Activated CD4-positive, CD25-positive, alpha-beta regulatory T cell treated with anti-CD3 and anti-CD28 coated beads, Interleukin-2, amount 50 U/mL, for 24 hours (primary cell): ENCODE measurements at places on chromosomes 4 and X.

DNA sequence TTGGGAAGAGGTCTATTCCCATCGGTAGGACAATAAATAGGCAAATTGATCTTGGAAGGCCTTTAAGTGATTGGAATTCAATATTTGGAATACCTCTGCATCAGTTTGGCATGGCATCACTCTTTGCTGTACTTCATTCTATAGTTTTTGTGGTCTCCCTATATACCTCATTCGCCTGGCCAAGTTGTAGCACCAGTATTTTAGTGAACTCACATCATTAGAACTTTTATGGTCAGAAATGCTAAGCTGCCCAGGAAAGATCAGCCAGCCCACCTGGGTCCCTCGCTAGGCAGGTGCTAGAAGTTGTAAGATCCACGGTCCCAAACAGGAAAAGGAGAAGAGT is 40.3 kb downstream of the ZCCHC13 start:
- ATAC-seq = no peak

DNA sequence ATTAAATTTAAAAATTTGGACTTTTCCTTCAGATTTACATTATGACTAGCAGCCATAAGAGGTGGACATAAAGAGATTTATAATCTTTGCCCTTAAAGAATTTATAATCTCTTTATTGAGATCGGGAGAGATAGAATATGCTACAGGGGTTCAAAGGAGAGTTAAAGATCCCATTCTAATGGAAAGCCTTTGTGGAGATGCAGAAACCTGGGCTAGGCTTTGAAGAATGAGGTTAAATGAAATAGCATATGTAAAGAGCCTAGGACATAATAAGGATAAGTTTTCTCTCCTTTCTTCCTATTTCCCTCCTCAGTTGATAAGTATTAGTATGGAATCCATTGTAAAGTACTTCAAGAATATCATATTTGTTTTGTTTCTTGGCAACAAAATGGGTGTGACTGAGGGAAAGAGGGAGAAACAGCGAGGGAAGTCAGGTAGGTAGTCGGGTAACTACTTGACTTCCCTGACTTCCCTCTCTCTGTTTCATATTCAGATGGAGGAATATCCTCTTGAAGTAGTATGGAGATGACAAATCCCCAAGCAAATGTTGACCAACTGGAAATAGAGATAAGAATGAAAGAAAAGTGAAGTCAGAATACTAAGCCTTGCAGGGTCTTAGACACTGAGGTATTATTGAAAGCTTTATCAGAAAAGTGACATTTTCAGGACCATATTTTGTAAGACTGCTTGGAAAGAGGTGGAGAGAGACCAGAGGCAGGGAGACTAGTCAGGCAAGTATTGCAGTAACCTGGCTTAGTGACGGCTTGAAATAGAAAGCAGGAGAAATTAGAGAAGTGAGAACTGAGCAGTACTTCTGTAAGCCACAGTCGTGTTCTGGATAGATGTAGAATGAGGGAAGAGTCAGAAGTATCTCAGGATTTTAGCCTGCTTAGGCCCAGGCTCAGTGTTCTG is 82.9 kb downstream of the PDLIM5 start:
- no peak for ATAC-seq

GRCh38 chr4:159015841-159016240 is 87.0 kb upstream of the RAPGEF2 start:
- no peak for ATAC-seq

- no peak for ATAC-seq
Observed at GRCh38 chr4:64144994-64145393, 264.3 kb downstream of the TECRL start.

DNA sequence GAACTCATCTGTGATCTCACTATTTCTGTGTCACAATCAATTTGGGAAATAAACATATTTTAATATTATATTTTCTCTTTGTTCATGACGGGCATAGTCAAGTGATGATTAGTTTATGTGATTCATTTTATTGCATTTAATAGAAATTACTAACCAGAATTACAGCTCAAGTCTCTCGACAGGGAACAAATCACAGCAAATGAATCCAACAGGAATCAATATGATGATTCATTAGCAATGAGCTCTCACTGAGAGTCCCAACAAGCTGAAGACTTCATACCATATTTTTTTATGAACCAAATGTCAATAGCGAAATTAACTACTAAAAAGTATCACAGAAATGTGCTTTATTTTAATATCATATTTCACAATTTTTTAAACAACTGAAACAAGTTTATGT is 649.7 kb downstream of the GRID2 start:
- no peak for ATAC-seq

GRCh38 chr4:47801481-47802002 is 36.3 kb downstream of the CORIN start:
- no peak for ATAC-seq

- ATAC-seq = no peak
Observed at GRCh38 chrX:100645106-100645505, 1.1 kb downstream of the SRPX2 start.

DNA sequence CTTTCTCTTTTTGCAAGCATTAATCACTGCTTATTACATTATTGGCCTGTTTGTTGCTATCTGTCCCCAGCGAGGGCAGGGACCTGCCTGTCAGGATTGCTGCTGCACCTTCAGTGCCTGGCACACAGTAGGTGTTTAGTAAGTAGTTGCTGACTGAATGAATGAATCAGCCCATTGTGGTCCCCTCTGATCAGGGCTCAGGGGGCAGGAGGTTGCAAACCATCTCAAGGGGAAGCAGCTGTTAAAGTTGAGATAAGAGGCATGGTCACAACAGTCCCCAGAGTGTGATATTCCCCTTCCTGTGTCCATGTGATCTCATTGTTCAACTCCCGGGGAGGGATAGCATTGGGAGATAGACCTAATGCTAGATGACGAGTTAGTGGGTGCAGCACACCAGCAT is 85.4 kb downstream of the WFS1 start:
- ATAC-seq = no peak
